Amniotic epithelial cell (primary cell): ENCODE measurements at places on chromosomes 5 and 9.
A peak's percentile ranks its signal among the peaks of the same experiment; 100 is the strongest.

DNA sequence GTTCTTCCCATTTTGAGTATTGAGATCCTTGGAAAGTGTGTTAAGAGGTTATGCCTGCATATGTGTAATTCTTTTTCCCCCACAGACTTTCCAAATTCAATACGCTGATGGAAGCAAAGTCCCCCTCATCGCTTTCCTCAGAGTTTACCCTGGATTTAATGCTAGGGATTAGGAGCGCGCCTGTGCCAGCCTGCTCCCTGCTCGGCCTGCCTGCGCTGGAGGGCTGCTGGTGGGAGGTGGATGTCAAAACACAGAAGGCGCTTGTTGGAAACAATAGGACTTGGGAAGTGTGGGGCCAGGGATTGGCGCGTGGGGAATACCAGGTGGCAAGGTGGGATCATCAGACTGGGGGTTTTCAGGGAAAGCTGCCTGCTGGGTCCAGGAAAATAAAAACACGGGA, 39.8 kb upstream of the PTCH1 start:
- DNase-seq: peak; percentile 8

DNA sequence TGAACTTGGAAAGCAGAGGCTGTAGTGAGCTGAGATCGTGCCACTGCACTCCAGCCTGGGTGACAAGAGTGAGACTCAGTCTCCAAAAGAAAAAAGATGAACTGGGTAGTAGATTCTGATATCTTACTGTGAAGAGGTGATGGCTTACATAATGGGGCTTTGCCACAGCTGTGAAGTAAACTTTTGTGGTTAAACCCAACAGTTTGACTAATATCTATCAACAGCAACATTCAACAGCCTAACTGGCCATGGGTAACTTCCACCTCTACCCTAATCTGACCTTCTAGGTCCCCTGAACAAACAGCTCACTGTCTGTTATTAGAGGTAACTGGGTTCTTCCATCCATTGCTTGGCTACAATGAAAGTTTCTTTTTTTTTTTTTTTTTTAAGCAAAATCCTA, 52.1 kb downstream of the TLE1 start:
- peak; percentile 23 for DNase-seq

GRCh38 chr9:71793386-71794105, 25.2 kb upstream of the CEMIP2 start:
- peak; percentile 72 for DNase-seq

GRCh38 chr9:131810351-131811170, 70.7 kb upstream of the RAPGEF1 start:
- no peak for DNase-seq

DNA sequence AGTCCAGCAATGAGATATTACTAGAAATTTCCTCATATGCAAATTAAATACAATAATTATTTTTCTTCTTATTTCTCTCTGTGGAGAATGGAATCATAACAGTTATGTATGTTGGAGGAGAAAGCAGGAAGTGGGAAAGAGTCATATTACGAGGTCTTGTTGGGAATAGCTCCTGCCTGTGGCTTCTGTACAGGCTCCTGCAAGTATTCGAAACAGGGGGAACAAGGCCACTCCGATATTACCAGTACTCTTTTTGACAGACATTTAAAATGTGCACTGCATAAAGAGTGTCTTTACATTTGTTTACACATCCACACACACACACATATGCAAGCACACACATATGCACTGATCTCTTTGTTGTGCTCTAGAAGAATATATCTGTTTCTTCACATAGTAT, 812.0 kb upstream of the ZNF608 start:
- peak; percentile 35 for DNase-seq

DNA sequence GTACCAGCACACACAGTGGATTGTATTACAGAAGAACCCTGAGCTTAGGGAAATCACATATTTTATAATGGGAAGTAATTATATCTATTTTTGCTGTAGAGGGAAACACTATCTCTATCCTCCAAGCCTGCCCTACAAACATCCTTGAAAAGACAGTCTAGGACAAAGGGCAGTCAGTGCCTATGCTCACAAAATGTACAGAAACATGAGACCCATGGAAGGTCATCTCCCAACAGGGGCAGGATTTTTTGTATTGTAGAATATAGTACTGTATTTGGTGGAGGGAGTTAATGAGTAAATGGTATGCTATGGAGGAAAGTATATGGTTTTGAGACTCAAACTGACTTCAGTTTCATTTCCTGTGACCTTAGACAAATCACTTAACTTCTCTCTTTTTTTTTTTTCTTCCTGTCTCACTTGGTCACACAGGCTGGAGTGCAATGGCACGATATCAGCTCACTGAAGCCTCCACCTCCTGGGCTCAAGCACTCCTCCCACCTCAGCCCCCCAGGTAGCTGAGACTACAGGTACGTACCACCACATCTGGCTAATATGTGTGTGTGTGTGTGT, 5.8 kb upstream of the RAB14 start:
- DNase-seq: no peak

DNA sequence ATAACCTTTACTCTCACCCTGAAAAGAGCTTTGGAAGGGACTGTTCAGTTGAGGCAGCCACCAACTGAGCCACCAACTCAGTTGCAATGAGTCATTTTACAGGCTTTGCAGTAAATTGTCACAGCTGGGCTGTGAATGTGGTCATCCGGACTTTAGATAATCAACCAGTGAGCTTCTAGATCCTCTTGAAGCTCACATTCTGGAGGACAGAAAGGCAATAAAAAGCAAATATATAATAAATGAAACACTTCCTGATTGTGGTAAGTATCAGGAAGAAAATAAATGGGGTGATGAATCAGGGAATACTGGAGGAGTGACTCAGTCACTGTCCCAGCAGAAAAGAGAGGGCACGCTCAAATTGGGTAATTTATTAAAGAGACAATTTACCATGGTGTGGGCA, 13.2 kb upstream of the C5orf58 start:
- peak; percentile 30 for DNase-seq

DNA sequence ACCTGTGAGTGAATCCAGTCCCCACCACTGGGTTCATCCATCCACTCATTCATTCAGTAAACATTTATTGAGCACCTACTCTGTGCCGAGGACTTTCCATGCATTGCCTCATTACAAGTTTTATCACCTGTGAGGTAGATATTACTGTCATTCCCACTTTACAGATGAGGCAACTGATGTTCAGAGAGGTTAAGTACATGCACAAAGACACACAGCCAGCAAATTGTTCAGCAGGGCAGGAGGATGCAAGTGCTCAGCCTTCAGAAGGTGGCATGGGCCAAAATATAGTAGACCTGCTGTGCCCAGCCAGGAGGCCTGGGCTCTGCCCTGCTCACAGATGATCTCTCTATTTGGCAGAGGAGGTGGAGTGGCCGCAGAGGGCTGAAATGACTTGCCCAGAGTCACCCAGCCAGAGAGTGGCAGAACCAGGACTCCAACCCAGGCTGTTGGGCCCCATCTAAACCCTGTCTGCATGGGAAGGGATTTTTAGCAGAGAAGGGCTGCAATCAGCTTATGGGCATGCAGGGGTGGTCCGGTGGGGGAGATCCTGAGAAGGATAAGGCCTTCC, 7.6 kb upstream of the NEURL1B start:
- DNase-seq: no peak

GRCh38 chr5:90824436-90824835, 265.8 kb downstream of the ADGRV1 start:
- DNase-seq: no peak

DNA sequence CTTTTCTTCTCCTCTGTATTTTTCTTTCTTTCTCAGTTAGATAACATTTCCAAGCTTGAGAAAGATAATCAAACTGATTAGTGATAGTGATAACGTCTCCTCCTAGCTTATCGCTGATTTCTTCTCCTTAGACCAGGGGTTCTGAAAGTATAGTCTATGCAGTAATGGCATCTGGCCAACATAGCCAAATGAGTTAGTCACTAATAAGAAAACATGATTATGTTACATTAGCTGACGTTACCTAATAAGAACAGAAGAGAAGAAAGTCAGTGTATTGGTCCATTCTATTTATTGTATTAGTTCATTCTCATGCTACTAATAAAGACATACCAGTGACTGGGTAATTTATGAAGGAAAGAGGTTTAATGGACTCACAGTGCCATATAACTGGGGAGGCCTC, 111.2 kb downstream of the STRBP start:
- DNase-seq: peak; percentile 54

GRCh38 chr5:178784391-178784790, 53.9 kb upstream of the ZNF354A start:
- DNase-seq: no peak

DNA sequence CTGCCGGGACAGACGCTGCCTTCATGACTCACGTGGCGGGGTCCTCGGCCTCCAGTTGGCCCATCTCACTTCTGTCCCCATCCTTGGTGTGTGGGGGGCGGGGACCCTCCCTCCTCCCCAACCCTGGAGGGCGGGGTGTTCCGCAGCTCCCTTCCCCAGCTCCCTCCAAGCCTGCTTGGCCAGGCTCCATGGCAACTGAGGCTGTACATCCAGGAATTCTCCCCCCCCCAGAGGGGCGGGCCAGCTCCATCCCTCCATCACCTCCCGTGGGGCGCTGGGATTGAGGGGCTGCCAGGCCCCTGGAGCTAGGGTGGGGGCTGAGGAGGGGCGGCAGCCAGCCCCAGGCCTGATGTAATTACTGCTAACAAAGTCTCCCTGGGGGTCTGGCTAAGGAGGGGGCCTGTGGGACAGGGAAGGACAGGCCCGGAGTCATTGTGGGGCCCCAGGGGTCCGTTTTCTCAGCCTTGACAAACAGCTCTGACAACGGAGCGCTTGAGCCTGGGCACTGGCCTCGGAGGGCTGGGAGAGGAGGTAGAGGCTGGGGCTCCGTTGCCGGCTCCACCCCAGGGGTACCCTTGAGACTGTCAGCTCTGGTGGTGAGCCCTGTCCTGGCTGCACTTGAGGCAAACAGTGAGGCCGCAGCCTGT, 8.0 kb downstream of the DIPK1B start:
- DNase-seq: no peak

DNA sequence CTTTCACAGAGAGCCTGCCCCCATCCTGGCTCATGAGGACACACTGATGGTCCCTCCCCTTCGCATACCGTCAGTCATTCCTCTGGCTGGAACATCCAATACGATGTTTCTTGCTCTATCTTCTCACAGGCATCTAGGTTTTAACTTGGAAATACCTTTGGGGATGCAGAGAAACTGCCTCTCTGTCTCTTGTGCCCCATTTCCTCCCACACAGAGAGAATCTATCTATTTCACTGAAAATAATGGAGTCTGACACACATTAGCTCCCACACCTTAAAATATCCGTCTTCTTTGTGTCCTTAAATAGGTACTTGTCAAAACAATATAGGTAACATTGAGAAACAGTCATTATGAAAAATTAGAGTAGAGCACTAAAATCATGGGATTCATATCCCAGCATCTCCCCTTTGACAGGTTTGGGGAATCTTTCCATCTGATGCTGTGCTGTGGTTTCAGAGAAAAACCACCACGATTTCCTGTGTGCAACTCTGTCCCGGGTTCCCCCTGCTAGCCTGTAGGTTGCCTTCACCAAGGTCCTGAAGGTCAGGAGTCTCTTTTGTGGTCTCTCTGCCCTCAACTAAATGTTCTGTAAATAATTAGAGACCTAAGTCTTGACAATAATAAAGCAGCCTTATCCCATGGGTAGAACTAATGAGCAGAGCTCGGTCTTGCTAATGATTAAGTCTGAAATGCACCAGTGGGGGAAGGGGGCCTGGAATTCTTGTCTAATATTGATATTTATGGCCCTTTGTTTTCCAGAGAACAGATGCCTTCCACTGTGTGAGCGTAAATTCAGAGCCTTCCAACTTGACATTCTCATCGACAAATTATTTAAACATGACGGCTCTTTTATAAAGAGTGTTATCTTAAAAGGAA, 371.0 kb downstream of the ICE1 start:
- DNase-seq: no peak

DNA sequence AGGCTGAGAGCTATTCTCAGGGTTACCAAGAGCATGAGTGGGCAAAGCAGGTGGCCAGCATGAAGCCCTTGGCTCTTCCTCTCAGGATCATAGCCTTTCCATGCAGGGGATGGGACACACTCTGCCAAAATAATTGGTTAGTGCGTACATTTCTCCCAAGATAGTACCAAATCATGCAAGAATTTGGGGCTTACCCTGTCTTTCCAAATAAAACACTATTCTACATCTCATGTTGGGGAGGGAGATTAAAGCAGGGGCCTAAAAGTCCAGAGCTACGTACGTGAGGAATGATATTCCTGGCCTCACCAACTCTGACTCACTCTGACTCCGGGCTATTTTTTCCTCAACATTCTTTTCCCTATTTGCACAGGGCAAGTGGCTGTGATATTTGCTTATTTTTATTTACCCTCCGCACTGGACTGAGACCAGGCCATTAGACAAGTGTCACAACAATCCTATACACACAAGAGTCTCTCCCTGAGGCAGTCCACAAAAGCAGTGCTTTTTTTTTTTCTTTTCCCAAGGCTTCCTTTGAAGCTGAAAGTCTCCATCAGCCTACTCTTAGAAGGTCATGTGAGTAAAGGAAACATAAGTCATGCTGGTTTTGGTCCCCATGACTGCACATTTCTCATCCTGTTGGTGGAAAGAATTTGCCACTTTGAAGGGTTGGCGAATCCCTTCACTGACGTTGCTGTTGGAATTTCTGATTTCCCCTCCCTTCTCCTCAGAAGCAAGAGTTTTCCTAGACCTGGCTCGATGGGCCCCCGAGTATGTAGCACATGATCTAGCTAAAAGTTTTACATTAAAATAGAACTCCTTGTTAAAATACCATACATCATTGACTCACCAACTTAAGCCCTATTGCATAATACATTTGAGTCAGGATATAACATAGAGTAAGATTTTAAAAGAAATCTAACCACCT, 40.0 kb downstream of the TMEM252 start:
- DNase-seq: peak; percentile 65

DNA sequence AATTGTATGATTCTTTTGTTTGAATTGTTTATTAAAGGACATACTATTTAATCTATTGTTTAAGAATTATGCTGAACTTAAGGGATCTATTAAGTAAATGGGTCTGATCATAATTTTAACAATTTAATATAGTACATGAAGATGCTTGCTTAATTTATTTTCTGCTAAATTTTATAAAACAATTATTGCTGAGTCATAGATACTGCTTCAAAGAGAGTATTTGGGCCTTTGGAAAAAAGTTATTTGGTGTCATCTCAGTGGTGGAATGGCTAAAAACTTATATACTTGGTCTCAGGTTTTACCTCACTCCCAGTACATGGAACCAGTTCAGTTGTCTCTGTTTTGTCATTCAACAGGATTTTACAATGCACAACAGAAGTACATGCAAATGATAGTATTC, 145.3 kb downstream of the CDH9 start:
- no peak for DNase-seq

DNA sequence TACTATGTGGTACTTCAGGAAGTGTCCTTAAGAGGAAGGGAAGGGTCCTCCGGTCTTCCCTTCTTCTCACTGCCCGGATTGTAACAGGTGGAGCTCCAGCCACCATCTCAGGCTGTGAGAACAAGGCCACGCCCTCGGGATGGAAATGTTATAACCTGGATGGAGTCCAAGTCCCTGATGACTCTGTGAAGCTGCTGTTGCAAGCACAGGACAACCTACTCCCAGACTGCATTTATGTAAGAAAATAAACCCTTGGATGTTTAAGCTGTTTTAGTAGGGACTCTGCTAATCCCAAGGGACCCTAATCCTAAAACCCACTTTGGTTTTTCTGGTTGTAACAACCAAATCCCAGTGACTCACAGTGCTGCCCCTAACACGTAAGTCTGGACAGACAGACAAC, 221.6 kb downstream of the ACTL7B start:
- peak; percentile 31 for DNase-seq

- DNase-seq: peak; percentile 18
Observed at GRCh38 chr5:132205385-132206125, 22.1 kb downstream of the P4HA2 start.

- DNase-seq: peak; percentile 90
Observed at GRCh38 chr9:4167079-4167671, 132.7 kb downstream of the GLIS3 start.

GRCh38 chr5:151581347-151581746, 9.8 kb downstream of the FAT2 start:
- DNase-seq: no peak

GRCh38 chr9:92414566-92414965, 9.7 kb downstream of the OMD start:
- DNase-seq: no peak
